Colonic mucosa (tissue), 4 donors: ENCODE measurements at places on chromosomes 4 and X. TPM values are rescaled to one million over a fixed set of nuclear protein-coding genes. Genes with fewer than 3 reads are reported as not detected.

DNA sequence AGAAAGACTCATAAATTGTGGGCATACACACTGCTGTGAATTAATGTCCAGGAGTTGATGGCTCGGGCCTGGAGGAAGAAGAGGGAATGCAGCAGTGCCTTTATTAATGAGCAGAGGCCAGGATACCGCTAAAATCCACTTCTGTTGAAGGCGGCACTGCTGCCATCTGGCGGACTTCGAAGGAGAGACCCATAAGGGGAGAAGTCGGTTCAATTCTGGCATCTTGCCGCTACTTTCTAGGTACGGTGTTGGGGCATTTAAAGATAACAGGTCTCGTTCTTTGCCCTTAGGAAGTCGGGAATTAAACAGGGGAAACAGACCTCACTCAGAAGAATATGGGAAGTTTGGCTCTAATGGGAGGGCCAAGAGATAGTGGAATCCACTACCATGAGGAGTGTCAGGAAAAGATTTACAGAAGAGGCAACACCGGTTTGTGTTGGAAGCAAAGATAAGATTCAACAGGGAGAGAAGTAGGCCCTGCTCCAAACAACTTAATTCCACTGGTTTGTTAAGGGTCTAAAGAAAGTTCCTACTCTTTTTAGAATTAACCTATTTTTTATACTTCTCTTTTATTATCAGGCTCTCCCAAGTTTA, 133.6 kb upstream of the GIMD1 start:
- DNase-seq = peak; percentile 35

DNA sequence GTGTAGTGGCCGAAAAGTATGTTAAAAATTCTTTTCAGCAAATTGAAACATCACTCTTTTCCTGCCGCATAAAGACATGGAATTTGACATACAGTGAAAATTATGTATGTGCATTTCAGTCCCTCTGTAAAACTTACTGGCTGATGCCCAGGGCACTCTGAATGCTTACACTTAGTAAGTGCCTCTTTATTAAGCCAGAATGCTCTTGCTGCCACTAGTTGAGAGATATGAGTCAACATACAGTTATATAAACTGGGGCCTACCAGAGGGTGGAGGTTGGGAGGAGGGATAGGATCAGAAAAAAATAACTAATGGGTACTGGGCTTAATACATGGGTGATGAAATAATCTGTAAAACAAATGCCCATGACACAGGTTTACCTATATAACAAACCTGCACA, 38.1 kb upstream of the TRPC5 start:
- no peak for DNase-seq

DNA sequence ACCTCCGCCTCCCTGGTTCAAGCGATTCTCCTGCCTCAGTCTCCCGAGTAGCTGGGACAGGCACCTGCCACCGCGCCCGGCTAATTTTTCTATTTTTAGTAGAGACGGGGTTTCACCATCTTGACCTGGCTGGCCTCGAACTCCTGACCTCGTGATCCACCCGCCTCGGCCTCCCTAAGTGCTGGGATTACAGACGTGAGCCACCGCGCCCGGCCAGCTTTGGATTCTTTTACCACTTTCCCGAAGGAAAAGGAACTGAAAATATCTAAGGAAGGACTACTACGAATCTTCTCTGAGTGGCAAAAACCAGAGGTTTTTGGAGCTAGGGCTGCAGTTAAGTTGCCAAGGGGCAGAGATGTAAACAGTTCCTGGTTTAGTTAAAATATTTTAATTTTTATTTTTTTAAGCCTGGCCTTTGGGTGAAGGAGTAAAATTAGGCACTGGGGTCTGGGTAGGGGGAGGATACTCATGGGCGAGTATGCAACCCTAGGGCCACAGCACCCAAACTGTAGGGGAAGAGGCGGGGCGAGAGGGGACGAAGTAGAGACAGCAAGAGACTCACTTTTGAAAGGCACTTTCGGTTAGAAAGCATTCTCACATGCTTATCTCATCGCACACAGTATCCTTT, 525 bp upstream of the CISD2 start:
- peak; percentile 37 for DNase-seq

DNA sequence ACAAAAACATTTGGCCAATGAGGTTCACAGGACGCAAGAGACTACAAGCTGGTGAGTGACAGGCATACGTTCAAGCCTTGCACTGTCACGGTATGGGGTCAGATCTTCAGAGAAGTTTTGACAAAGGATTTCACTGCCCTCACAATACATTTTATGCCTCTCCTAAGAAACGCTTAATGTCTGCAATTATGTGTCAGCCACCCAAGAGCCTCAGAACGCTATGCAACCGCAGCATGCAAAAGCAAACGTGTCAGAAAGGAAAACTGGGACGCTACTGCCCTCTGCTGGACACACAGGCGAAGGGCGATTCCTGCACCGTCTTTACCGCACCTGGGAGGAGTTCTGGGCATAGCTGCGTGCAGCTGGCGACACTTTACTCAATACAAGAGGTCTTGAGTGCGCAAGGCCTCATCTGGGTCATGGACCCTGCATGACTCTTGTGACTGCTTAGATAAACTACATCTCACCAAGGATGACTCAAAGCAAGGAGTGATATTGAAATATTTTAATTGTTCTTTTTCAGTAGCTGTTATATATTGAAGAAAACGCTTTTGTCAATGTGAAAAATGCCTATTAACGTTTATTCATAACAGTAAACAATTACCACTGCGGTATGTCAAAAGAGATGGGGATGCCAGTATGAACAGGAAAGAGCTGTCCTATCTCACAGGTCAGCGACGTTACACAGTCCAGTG, 147.6 kb upstream of the FRG1 start:
- peak; percentile 63 for DNase-seq

DNA sequence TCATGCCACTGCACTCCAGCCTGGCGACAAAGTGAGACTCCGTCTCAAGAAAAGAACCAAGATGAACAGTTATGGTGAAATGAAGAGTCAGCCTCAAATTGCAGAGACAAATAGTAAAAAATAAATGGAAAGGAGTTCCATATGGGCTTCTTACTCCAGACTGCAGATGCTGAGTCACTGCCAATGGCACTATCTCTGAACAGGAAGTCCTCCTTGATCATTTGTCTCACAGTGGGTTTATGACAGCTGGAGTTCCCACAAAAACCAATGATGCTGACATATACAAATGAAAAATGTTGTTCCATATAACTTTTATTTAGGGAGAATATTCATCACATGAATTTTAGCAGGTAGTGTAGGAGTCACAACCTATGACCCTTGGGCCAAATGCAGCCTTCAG, 631.6 kb downstream of the PCDH18 start:
- no peak for DNase-seq

- no peak for DNase-seq
These were observed 107.6 kb upstream of the FAM9B start for GRCh38 chrX:9141496-9141895.

SHROOM4 gene
- 3.3 TPM for total RNA-seq

ABHD18 gene
- 18.6 TPM for total RNA-seq

MID1IP1 gene
- 42.8 TPM for total RNA-seq

CNOT6L gene
- 32.4 TPM for total RNA-seq

USP9X gene
- 89.0 TPM for total RNA-seq

SNCA gene
- 5.7 TPM for total RNA-seq

XK gene
- total RNA-seq = 27.8 TPM
